Mammary epithelial cell (primary cell): ENCODE measurements at places on chromosomes 3 and 15.

DNA sequence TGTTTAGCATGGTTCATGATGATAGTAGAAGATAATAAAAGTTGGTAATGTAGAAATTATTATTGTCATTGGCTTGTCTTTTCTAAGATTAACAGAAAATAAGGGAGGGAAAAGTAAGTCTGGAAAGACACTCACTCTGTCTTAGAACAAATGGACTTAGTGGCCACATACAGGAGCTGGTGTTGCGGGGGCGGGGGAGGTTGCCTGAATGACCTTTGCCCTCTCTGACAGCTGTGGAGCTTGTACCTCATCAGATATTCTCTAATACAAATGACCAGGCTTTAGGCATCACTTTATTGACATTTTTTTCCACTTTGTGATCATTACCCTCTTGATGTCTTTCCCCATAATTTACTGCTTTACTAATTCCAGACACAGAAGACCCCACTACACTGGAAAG, 5.9 kb downstream of the TAGLN3 start:
- no peak for DNase-seq

DNA sequence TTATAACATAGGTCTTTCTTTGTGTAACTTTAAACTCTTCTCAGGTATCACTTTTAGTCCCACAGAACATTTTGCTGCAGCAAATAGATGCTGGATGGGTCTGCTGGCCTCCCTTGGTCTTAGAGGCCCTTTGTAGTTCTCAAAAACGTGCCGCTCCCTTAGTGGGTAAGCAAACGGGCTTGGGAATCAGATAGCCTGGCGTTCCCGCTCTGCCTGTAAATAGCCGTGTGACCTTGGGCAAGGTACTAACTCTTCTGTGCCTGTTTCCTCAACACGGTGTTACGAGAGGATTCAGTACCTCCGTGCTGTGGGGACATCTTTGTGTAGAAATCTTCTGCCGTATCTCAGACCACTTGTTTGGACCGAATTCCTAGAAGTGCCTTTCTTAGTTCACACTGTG, 64.4 kb downstream of the DNAJB8 start:
- no peak for DNase-seq

DNA sequence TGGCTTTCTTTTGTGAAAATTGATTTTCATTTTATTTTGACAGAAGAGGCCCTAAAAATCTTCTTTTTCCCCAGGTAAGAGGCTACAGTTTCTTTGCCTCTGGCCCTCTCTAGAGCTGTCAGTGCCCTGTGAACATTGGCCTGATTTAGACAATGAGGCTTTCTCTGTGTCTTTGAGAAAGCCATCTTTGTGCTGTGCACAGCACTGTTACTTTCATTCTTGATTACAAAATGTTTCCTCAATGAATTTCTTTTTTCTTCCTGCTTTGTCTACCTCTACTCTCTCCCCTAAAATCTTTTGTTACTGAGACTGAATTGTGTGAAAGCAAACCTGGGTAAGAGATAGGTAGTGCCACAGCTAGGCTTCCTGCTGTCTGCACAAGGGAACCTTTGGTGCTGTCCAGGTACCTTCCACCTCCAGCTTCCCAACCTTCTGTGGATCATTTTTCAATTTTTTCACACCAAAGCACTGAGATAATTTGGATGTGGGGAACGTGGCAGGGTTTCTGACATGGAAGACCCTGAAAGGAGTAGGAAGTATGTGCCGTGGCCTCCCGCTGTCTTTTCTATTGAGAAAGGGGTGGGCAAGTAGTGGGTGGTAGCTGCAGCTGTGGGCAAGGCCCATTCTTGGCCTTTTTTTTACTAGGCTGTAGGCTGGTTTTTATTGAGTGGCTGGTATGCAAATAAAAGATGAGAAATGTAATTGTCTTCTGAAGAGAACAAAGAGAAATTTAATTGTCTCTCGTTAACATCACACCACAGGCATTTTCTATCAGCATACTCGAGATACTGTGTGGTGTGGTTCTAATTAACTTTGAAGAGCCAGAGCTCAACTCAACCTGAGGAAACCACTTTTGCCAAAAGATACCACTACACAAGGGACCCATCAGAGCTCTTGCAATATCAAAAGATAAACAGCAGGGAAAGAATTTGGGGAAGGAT, 21.0 kb downstream of the RAB8B start:
- no peak for DNase-seq

GRCh38 chr3:130601442-130601971, 84.5 kb downstream of the COL6A6 start:
- DNase-seq, result peak; percentile 23

GRCh38 chr15:90934949-90935751, at the start of gene UNC45A:
UNC45A (plus strand) TSS chr15:90935285; CDS start chr15:90935325, 40 bp downstream.
- DNase-seq, result peak; percentile 91

DNA sequence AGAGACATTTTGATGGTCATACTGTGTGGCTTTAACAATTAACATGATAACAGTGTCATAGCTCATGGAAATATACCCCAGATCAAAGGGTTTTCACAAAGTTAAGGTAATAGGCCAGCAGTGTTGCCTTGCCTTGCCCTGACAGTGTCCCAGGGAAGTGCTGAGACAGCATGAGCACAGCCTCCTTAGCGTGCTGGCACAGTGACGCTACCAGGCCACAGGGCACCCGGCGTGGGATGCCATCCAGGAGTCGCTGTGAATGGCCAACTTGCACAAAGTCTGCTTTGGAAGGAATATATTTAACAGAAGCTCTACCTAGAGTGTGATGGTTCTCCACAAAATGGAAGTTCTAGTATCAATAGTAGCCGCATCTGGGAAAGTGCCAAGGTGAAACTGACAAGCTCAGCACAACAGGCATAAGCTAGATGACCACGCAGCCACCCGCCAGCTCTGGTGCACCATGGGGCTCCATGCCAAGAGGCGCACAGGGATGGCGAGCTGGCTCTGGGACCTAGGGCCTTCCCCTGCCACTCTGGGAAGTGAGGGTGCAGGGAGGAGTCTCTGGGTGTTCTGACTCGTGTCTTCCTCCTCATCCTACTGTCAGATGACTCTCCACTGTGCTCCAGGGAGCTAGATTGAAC, 86.2 kb downstream of the GABRB3 start:
- no peak for DNase-seq

- peak; percentile 43 for DNase-seq
Observed at GRCh38 chr3:183254487-183255347, 1.7 kb downstream of the B3GNT5 start.

DNA sequence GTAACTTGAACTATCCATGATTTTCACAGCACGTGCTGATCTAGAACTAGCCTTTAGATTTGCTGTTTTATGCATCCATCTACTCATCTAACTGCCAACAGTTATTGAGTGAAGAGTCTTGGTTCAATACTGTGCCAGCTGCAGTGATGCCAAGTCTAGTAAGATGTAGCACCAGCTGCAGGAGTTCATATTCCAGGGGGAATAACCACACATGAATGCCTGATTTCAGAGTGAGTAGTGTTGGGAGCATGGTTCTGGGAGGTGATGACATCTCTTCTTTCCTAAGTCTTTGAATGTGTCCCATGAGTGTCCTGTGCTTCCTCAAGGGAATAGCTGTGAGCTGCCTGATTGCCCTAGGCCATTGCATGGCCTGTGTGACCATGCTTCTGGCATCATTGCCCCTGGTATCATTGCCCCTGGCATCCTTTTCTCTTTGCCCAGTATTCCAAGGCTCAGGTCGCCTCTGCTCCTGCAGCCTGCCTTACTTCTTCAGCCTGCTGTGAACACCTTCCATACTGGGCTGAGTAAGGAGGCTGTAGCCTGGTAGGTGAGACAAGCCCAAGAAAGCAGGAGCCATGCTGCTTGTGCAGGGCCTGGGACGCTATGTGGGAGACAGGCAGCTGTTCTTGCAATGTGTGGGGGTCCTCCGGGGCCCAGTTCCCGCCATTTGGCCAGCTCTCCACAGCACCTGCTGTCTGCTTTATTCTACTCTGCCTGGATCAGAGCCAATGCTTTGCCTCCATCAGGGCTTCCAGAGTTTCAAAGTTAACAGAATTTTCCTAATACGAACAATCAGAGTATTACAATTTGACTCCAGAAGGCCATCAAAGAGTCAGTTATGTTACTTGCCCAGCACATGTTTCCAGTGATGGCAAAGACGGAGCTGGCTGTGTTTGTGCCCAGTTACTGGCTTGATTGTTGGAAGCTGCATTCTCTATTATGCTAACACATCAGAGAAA, 73.2 kb downstream of the CLSTN2 start:
- no peak for DNase-seq

DNA sequence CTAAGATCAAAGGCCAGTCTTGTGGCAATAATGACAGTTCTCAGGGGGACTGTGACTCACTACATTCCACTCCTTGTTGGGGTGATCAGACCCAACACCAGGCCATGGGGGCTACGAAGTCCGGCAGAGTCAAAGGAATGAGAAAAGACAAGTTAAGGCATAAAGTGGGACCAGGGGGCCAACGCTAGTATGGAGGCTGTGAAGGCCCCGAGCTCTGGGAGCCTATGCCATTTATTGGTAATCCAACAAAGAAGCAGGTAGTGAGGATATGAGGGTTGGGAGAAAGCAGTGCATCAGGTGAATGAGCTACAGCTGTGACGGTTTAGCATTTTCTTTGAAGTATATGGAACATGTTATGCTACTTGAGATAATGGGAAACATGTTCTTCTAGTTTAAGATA, 104.4 kb upstream of the C2CD4B start:
- peak; percentile 11 for DNase-seq

DNA sequence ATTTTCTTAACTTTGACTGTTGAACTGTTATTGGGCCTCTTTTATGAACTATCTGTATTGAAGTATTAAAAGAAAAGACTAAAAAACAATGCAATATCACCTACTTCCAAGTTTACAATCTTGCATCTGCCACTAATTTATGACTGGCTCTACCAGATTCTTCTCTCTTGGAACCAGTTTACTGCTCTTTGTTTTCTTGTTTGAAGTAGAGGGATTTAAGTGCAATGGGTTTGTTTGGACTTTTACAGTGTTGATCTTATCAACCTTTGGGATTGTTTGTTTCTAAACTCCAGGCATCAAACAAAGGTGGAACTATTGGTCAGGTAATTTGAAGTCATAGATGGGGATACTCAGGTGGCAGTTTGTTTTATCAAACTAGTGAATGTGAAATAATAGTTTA, 43.0 kb upstream of the MEIS2 start:
- DNase-seq, result no peak

DNA sequence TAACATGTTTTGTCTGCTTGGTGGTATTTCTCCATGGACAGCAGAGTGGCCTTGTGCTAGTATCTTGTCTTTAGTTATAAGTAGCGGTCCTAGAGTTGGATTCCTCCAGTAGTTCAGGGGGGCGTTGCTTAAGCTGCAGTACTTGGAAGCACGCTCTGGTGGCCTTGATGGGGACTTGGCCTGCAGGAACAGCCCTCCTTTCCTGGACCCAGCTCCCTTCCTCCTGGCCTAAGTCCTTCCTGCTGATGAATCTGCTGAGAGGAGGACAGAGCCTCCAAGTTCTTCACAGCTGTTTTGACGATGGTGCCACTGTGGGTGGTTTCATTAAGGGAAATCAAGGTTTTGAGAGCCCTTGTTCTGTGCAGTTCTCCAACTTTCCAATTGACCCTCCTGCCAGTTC, 38.6 kb upstream of the SEC22A start:
- DNase-seq, result no peak

- DNase-seq, result no peak
Observed at GRCh38 chr3:53808496-53808895, 37.7 kb downstream of the CHDH start.

GRCh38 chr15:72890043-72890442, 106.5 kb upstream of the ADPGK start:
- DNase-seq, result no peak

GRCh38 chr3:31903686-31904431, 77.2 kb downstream of the OSBPL10 start:
- DNase-seq, result no peak

DNA sequence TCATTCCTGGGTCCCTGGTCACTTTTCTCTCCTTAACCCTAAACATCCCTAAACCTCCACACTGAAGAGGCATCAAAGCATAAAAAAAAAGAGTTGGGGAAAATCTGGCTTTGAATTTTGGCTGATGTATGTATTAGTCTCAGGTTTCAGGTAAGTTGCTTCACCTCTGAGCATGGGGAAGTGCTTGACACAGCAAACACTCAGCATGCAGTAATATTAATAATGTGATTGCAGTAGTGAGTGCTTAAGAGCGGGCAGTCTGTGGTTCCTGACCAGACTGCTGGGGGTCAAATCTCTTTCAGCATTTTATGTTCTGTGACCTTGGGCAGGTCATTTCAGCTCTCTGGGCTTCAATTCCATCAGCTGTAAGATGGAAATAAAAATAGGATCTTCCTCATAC, 467.9 kb downstream of the SOX2 start:
- no peak for DNase-seq

DNA sequence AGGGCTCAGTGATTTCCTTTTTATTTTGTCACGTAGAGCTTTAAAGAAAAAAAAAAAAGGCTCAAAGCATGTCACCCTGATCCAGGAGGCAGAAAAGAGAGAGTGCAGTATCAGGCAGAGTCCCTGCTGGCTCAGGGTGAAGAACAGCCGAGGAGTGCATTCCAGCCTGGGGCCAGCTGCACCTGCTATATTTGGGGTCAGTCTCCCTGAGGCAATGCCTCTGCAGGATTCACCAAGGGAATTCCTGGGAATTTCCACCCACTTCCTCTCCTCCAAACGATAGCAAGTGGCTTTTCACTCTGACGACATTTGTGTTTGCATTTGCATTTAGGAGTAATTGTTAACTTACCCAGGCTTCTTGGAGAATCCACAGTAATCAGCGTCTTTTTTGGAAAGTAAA, 202.9 kb upstream of the CTNNB1 start:
- no peak for DNase-seq

DNA sequence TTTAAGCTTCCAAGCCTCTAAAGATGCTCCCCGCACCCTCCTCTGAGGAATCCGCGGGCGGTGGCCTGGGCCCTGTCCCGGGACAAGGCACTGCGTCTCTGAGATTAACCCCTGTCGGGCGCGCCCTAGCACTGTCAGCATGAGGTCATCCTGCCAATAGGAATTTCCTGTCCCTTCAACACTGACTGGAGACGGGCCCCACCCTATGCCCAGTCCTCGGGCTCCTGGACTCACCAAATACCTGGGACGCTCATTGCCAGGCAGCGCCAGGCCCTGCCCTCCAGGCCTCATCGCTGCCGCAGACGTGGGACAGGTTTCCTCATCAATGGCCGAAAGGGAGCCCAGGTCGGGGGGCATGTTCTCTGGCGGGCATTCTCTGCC, 67.6 kb upstream of the SH3GL3 start:
- peak; percentile 94 for DNase-seq

DNA sequence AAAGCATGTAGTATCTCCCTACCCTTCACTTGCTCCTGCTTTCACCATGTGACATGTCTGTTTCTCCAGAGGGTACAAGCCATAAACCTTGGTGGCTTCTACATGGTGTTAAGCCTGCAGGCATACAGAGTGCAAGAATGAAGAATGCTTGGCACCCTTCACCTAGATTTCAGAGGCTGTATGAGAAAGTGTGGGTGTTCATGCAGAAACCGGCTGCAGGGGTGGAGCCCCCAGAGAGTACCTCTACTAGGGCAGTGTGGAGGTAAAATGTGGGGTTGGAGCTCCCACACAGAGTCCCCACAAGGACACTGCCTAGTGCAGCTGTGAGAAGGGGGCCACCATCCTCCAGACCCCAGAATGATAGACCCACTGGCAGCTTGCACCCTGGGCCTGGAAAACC, 32.2 kb downstream of the SLC15A2 start:
- no peak for DNase-seq
